ENCODE measurements at places on chromosomes 2 and 18.

GRCh38 chr2:127542231-127542630 is 6.7 kb downstream of the MYO7B start:
- DNase-seq, result no peak

- DNase-seq, result no peak
These were observed 33.6 kb upstream of the COLEC12 start for GRCh38 chr18:533995-534601.

DNA sequence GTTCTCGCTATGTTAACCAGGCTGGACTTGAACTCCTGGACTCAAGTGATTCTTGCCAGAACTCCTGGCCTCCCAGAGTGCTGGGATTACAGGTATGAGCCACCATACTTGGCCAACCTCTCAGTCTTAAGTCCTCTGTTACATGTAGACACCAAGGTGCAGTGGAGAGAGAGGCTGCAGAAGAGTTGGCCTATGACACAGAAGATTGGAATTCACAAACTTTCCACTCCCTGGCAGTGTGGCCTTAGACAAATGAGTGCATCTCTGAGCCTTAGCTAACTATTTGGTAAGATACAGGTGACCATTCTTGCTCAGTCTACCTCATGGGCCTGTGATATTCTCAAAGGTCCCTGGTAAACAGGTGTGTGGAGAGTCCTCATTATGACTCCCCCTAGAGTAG is 159.7 kb downstream of the MYCN start:
- no peak for DNase-seq

GRCh38 chr18:3852321-3852720 is 402.3 kb downstream of the TGIF1 start:
- DNase-seq, result no peak

GRCh38 chr2:29447513-29447912 is 332.3 kb downstream of the CLIP4 start:
- no peak for DNase-seq

- DNase-seq, result no peak
These were observed 131.7 kb downstream of the SLC4A3 start for GRCh38 chr2:219758907-219759680.

GRCh38 chr18:61596296-61596695 is 263.1 kb downstream of the CDH20 start:
- no peak for DNase-seq

GRCh38 chr2:155145758-155146229 is 447.3 kb downstream of the KCNJ3 start:
- peak; percentile 95 for DNase-seq

DNA sequence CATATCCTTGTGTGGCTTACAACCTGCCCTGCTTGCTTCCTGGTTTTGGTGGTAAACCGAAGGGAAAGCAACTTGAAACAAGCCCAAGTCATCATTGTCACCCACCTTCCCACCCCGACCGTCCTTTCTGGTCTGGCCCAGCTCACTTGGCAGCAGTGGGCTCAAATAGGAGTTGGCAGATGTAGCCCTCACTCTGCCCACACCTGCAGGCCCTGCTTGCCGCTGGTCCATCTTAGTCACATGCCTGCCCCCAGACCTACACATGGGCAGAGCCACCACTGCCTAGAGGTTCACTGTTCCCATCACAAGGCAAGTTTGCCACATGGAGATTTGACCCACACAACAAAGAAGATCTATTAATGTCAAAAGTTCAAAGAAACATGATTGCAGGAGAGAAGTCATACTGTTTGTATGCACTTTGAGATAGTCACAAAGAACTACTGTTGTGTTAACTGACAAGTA is 9.3 kb downstream of the EIPR1 start:
- DNase-seq, result no peak

- DNase-seq, result peak; percentile 88
These were observed 1.5 kb upstream of the GPR148 start for GRCh38 chr2:130727286-130727924.

DNA sequence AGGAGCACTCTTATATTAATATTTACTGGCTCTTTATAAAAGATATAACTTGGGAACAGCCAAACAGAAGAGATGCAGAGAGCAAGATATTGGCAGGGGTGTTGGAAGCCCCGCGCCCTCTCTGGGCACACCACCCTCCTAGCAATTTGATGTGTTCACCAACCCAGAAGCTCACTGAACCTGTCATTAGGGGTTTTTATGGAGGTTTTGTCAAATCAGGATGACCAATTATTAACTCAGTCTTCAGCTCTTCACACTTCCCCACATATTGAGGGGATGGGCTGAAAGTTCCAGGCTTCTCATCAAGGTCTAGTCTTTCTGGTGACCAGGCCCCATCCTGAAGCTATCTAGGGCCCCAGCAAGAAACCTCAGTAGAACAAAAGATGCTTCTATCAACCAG is 10.9 kb upstream of the INO80D start:
- no peak for DNase-seq

GRCh38 chr2:26672112-26672817 is 20.3 kb upstream of the KCNK3 start:
- DNase-seq, result no peak

DNA sequence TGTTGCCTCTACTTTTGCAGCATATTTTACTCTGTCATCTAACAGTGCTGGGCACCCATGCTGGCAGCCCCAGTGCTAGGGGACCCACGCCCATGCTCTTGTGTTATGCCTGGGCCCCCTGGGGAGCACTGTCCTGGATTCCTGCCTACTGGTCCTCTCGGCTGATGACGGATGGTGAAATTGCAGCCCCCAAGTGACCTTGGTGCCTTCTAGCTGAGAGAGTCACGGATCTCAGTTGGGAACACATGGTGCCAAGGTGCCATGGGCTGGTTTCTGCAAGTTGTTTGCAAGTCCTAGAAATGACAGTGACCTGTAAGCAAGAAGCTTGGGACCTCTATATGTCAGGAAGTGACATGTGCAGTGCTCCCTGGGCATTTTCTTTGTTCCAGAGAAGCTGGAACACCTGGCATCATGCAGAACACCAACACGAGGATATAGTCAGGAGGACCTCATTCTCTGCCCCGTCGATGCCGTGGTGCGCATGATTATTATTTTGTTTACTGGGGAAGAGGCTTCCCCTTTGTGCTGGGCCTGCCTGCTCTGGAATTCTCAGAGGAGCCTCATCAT is 187.6 kb downstream of the LDLRAD4 start:
- no peak for DNase-seq

DNA sequence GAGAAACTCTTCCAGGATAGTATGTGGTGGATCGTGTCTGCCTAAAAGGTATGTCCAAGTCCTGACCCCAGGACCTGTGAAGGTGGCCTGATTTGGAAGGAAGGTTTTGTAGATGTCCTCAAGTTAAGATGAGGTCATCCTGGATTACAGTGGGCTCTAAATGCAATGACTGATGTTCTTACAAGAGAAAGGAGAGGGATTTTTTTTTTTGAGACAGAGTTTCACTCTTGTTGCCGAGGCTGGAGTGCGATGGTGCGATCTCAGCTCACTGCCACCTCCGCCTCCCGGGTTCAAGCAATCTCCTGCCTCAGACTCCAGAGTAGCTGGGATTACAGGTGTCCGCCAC is 19.9 kb downstream of the MBP start:
- no peak for DNase-seq

- DNase-seq, result no peak
These were observed 24.2 kb upstream of the RHOB start for GRCh38 chr2:20422402-20423271.

DNA sequence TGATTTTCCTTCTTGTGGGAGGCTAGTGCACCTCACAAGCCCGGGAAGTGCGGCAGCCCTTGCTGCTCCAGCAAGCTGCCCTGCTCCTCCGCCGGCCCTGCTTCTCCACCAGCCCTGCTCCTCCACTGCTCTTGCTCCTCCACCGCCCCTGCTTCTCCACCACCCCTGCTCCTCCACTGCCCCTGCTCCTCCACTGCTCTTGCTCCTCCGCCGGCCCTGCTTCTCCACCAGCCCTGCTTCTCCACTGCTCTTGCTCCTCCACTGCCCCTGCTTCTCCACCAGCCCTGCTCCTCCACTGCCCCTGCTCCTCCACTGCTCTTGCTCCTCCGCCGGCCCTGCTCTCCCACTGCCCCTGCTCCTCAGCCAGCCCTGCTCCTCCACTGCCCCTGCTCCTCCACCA is 95.6 kb downstream of the NDUFA10 start:
- DNase-seq, result no peak

GRCh38 chr2:237118025-237118424 is 32.3 kb downstream of the COPS8 start:
- DNase-seq, result no peak

- no peak for DNase-seq
These were observed 17.9 kb upstream of the NYAP2 start for GRCh38 chr2:225381609-225382008.

DNA sequence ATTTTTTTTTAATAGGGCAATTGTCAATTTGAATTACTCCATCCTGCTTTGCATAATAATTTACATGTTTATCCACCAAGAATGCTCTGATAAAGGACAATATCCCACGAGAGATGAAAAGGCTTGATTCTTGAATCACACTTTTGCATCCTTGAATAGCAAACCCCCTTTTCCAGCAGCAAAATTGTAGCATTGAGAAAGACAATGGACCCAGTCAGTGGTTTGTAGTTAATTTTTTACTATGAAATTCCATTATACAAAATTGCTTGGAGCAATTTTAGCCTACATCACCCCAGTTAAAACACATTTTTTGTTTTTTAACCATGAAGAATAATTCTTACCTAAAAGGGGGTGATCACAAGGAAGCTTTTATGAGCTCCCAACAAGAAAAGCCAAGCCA is 255.1 kb downstream of the RND3 start:
- DNase-seq, result no peak

DNA sequence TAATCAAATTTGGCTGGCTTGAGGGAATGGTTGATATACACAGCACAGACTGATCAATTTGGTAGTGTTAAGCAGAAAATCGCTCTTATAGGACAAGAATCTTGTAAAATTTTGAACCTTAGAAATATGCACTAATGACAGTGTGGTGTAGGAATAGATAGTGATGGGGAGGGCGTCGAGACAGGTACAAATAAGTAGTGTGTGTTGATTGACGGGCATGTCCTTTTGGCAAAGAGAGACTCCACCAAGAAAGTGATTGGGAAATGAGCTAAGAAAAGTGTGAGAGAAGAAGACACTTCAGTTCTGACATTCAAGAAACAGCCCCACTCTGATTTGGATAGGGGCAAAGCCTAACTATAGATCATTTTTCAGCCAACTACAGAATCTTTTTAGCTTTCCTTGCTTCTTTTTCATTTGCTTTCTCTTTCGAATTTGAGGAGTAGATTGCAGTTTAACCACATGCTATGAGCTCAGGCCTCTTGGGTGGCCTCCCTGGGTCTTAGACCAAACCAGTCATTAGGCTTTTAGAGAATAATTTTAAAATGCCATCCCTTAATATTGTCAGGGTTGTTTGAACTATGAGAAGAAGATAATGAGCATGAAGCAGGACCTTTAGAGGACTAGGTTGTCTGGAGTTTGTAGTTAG is 127.1 kb downstream of the CERS6 start:
- DNase-seq, result no peak

Measured in NCI-H1417 (cell line).